Stimulated activated CD8-positive, alpha-beta memory T cell treated with anti-CD3 and anti-CD28 coated beads, Interleukin-4, amount 100 ng/mL, for 4 hours (primary cell): ENCODE measurements at places on chromosomes 12 and 14.

- DNase-seq, result no peak
Measured at GRCh38 chr14:78902010-78902623, 731.9 kb downstream of the NRXN3 start.

DNA sequence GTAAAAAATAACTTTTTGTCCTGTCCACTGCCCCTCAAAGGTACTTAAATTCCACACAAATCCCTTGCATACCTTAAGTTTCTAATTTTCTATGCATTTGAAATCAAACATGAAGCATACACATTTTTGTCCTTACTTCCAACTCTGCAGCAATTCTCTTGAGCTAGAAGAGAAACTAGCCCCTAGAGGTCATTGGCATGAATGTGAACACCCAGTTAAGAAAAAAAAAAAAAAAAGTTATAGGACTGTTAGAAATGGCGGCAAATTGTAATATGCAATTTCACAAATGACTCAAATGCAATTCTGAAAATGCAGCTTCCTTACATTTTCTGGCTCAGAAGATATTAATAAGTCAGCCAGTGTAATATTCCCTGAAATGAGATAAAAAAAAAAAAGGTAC, 4.6 kb upstream of the ESR2 start:
- no peak for DNase-seq

- no peak for DNase-seq
Measured at GRCh38 chr12:111174251-111174960, 194.5 kb downstream of the PHETA1 start.

- no peak for DNase-seq
Measured at GRCh38 chr14:102568115-102568614, 24.3 kb upstream of the RCOR1 start.

DNA sequence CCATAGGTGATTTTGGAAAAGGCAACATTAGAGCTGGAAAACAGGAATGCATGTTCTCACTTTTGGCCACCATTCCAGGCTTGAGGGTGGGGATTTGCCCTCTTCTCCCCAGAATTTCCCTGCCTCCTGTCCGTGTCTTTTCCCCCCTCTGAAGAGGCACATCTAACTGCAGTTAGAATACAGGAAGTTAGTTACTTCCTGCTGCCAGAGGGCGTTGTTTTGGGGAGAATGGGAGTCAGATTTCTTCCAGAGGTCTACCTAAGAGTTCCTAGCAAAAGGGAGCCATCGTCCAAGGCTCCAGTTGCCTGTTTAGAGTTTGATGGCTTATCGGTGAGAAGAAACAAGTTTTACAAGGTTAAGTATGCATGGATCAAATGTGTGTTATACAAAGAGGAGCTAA, 112.8 kb upstream of the IGF1 start:
- no peak for DNase-seq

DNA sequence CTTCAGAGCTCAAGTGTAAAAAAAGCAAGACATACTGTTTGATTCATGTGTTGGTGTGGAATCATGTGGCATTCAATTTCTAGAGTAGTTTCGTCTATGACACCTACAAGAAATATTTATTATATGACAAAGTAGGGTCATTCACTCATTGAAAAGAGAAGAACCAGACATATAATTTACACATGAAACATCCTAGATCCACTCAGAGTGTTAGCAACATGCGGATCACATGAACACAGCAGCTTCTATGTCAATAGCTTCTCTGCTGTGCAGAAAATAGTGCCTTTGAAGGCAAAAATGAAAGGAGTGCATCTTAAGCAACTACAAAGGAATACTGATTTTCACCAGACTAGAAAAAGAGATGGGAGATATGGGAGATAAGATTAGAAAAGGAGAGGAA, 569.8 kb downstream of the RPS29 start:
- no peak for DNase-seq

DNA sequence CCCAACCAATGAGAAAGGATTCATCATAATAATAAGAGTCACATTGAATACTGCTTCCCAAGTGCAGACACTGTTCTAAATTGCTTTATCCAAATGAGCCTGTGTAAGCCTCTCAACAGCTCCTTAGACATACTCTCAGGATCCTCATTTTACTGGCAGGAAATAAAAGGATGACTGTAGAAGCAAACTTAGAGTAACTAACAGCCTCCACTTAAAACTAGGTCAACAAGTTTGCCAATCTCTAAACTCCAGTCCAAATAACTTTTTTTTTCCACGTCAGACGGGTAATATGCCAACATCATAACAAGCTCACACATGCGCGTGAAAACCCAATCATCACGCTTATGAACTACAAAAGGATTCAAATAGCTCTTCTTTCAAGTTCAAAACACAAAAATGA, 15.3 kb upstream of the DPF3 start:
- DNase-seq, result no peak

- no peak for DNase-seq
Measured at GRCh38 chr14:100988411-100988900, 84.9 kb upstream of the RTL1 start.

DNA sequence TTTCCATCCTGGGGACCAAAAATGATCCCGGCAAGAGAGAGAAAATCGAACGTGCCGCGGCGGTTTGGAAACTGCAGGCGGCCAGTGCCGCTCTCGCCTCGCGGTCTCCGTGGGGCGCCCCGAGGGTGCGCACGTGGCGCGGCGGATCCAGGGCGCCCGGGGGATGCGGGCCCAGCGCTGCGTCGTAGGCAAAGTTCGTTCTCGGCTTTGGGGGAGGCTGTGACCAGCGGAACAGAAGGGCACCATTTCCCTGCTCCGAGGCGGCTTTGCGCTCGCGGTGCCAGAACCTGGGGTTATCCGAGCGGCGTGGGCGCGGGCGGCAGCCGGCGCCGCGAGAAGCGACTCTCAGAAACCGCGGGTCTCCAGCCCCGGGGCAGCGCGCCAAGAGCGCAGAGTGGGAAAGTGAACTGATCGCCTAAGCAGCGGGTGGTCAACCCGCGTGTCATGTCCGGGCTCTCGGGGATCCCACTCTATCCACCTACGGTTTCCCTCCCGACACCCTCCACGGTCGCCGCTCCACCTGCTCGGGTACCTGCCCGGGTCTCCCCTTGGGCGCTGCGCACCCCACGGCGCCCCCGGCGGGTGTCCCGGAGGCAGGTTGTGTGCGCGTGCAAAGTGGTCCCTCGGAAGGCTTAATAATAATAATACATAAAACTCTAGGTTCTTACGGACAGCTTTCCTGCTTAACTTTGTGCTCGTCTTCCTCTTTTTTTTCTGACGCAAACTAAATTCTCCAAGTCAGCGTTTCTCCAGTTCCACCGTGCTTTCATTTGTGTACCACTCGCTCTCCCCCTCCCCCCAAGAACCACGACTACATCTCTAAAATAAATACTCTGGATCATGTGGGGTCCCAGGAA, 1.2 kb downstream of the ESRRB start:
- no peak for DNase-seq

GRCh38 chr12:77058740-77059139, 6.6 kb downstream of the E2F7 start:
- DNase-seq, result no peak

DNA sequence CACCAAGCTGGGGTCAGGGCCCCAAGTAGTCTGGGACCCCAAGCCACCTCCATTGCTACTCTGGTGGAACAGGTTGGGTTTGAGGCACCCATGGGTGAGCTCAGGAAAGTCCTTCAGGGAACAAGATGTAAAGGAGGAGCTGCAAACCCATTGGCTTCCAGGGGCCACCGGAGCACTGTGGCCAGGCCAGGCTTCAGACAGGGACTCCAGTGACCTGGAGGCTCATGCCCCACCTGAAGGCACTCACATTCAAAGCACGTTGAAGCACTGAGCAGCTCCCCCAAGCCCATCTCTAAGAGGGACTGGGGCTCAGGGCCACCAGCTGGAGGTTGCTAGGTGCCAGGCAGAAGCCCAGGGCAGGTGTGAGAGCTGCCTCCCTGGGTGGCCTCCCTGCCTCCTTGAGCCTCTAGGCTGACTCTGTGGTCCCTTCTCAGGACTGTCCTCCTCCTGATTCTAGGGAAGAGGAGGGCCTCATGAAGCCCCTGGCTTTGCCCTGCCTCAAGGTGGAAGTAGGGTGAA, 49.1 kb downstream of the FAM222A start:
- no peak for DNase-seq

- no peak for DNase-seq
Measured at GRCh38 chr14:75242546-75243273, 35.9 kb upstream of the FOS start.
